Activated T-helper 1 cell treated with Interleukin-2 at 50 U/mL for 16 hours (primary cell): ENCODE measurements at places on chromosomes 2 and 18.

- DNase-seq, result no peak
Observed at GRCh38 chr18:5966514-5966913, 71.2 kb upstream of the TMEM200C start.

- no peak for DNase-seq
Observed at GRCh38 chr2:160270571-160271113, 70.6 kb upstream of the ITGB6 start.

GRCh38 chr2:237128026-237128703 is 42.5 kb downstream of the COPS8 start:
- DNase-seq, result no peak

DNA sequence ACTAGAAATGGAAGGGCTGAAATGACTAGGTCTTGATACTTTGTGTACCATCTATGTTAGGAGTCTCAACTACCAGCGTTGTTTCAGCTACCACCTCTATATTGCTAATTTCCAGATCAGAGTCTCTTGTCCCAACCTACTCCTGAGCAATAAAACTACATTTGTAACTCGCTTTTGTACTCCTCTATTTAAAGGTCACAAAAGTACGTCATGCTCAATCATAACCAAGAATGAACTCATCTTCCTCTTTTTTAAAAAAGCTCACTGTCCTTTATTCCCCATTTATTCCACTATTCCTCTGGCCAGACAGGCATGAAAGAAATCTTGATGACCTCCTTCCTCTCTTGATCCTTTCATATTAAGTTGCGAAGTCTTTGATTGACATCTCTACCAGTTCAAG is 11.2 kb upstream of the MATN3 start:
- DNase-seq, result no peak

- DNase-seq, result no peak
Observed at GRCh38 chr2:209495855-209496585, 72.2 kb downstream of the MAP2 start.

DNA sequence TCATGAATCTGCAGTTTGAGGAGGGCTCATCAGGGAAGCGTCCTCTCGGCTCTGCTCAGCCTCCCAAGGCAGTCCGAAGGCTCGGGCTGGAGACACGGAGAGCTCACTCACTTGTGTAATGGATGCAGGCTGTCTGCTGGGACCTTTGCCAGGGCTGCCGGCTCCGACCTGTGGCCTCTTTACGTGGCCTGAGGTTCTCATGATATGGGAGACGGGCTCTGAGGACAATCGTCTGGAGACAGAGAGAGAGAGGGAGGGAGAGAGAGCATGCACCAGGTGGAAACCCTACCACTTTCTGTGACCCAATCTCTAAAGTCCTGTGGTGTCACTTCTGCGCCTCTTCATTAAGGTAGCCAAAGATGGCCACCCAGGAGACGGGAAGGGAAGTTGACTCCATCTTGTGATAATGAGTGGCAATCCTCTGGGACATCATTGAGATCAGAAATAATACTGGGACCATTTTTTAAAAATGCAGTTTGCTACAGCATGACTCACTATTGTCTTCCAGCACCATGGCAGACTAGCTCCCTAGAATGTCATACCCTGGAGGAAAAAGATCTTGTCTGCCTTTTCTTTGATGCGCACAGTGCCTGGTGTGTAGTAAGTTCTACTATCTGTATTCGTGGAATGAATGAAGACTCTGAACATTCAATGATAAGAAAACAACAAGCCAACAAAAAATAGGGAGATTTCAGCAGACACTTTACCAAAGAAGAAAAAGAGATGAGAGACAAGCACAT is 60.2 kb downstream of the CD8B2 start:
- no peak for DNase-seq

- no peak for DNase-seq
Observed at GRCh38 chr2:119491776-119492525, 32.3 kb downstream of the SCTR start.

GRCh38 chr2:201643216-201643890 is at the start of gene TMEM237:
Gene TMEM237 (minus strand): TSS chr2:201643503. CDS start chr2:201643400, 103 bp downstream.
- DNase-seq, result peak; percentile 24

DNA sequence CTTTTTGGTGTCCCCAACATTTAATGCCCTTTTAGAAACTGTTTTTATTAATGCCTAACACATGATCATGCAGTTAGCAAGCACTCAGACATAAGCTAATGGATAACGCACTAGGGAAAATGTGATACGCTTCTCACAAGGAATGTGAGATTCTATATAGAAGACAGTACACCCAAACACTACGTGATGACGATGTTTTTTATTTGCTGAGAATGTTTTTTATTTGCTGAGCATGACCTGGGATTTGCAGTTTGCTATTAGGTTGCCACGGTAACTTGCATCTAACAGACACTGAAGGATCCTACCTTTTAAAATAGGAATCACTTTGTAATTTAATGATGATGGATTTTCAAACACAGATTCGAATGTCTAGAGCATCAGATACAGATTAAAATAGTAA is 4.9 kb downstream of the SMC6 start:
- no peak for DNase-seq

DNA sequence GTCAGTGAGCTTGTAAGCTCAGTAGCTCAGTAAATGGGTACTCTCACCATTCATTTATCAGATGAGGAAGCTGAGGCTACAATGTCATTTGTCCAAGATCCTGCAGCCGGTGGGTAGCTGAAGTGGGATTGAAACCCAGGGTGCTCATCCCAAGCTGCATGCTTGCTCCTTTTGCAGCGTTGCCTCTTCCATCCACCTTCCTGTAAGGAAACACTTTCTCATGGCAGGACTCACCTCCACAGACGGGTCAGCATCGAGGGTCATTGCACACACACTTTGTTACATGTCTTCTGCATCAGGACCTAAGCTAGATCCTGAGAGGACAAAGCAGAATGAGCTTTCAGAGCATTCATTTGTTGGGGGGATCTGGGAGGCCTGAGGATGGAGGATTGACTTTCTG is 60.7 kb downstream of the ACOXL start:
- no peak for DNase-seq

DNA sequence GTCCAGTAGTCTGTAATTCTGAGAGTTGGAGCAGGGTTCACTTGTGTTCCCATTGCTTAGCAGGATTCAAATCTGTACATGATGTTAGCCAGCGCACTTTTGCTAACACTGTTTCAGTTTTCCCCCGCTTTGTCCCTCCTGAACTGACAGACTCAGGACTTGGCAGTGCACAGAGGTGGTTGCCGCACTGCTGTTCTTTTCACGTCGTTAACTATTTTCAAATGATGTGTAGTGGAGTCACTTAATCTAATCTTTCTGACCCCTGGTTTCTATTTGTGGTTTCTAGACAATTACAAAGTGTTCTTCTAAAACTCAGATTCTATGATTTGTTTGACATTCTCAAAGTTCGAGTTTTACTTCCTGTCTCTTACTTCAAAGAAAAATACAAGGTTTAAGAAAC is 234.5 kb downstream of the RBM43 start:
- DNase-seq, result no peak

GRCh38 chr2:98118161-98118560 is 31.2 kb downstream of the VWA3B start:
- no peak for DNase-seq

- DNase-seq, result no peak
Observed at GRCh38 chr2:122939796-122940195, 1085.3 kb upstream of the CNTNAP5 start.

DNA sequence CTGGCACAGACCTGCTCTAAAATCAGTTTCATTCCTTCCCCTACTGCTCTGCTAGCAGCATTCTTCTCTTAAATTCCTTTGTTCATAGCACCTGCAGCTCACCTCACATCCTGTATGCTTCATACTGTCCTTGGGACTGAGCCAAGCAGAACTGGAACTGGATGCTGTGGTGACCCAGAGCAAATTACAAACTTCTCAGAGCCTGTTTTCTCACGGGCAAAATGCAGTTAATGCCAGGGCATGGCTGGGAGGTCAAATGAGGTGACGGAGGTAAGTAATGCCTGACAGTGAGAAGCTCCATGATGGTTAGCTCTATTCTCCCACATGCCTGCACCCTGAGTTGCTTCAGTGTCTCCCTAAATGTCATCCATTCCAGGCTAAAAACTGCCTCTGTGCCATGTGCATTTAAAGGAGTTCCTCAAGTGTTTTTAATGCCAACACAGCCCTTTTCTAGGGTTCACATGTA is 29.7 kb downstream of the C2orf42 start:
- no peak for DNase-seq

DNA sequence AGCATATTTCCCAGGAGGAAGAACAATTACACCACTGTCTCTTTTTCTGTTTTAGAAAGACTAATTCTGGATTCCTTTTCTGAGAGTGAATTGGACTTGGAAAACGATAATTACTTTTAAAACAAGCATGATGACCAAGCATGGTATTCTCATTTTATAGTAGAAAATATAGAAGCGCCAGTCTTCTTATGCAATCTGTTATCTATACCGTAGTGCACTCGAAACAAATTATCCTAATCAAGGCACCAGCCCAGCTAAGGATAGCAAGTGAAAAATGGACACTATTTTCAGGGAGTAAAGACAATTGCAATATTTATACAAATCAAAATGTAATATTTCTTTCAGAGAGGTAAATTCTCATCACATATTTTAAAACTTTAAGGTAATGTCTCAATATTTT is 892.1 kb upstream of the POU3F3 start:
- DNase-seq, result no peak

DNA sequence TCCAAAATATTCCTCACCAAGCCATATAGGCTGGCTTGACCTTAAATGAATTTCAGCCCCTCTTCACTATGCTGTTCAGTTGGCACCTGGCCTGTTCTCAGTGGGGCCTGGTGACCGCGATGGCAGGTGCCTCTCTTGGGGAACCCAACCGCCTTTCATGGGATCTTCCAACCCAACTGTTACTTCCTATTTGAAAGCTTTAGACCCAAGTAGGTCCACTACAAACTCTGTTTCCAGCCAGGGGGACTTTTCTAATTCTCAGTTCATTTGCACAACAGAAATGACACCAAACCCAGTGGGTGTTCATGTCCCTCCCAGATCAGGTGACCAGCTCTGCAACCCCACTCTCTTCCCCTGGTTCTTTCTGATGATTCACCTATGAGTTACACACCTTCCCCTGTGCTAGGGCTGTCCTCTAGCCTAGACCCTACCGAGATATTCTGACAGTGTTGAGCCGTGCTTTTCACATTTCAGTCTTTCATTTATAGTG is 35.6 kb upstream of the NDUFV2 start:
- DNase-seq, result no peak

- no peak for DNase-seq
Observed at GRCh38 chr18:36650906-36651305, 177.9 kb downstream of the TPGS2 start.

GRCh38 chr18:9711361-9712129 is 3.4 kb downstream of the RAB31 start:
- DNase-seq, result no peak

GRCh38 chr2:135563793-135564192 is 32.5 kb downstream of the R3HDM1 start:
- DNase-seq, result no peak

DNA sequence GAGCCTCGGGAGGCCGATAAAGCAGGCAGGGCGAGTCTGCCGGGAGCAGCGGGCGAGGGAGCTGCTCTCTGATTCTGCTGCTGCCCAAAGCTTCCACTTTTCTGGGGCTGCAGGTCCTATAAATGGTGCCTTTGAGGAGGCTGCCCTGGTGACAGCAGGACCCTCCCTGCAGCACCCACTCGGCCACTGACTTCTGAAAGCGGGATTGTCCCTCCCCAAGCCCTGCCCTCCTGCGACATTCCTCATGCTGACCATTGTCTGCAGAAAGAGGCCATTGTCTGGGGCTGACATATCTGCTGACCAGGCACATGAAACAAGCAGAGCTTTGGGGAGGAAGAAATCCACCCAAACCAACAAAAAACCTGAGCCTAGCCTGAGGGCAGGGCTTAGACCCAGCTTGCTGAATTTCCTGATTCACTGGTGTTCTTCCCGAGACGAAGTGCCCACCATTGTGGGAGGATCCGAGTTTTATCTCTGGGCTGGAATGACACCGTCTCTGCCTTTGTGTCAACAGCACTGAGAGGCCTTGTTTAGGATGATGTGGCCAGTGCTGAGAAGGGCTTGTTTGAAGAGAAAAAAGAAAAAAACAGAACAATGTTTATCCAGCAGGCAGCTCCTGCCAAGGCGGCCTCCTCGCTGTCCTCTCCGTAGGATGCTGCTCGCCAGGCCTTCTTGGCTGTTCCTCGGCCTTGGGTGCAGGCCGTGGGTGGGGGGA is 129.7 kb downstream of the MYCN start:
- DNase-seq, result no peak

DNA sequence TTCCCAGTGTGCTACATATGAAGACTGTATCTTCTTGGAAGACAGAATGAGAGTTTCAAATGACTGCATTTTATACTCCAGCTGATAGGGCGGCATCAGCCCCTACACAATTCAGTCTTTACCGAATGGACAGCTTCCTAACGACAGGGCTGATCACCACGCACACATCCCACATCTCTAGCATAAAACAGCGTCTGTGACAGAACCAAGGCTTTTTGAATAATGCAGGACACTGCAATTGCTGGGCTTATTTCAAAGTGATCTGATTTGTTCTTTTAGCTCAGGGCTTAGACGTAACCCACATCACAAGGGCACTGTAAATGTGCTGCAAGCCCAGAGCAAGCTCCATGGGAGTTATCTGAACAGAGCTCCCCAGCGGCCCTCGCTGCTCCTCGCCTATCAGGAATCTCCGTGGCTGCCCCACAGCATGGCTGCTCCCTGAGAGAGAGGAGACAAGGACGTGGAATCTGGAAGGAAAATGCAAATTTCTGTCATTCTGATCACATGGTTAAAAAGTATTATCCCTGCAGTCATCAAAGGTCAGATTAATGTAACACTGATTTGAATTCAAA is 158.5 kb upstream of the ALKAL2 start:
- no peak for DNase-seq

DNA sequence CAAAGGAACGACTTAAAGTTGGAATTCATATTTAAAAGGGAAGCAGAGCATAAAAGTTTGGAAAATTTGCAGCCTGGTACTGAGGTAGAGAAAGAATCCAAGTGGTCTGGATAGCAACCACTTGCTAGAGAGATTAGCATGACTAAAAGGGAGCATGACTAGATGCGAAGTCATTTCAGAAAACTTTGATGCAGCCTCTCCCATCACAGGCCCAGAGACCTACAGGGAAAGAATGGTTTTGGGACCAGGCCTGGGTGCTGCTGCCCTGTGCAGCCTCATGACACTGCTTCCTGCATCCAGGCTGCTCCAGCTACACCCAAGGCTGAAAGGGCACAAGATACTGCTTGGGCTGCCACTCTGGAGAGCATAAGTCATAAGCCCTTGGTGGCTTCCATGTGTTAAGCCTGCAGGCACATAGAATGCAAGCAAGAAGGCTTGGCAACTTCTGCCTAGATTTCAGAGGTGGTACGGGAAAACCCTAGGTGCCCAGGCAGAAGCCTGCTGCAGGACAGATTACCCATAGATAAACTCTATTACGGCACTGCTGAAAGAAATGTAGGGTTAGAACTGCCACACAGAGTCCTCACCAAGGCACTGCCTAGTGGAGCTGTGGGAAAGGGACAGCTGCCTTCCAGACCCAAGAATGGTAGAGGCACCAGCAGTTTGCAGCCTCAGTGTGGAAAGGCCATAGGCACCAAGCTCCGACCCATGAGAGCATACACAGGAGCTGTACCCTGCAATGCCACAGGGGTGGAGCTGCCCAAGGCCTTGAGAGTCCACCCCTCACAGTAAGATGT is 12.6 kb upstream of the CHN1 start:
- no peak for DNase-seq
